ENCODE measurements at places on chromosomes 5 and 9.

DNA sequence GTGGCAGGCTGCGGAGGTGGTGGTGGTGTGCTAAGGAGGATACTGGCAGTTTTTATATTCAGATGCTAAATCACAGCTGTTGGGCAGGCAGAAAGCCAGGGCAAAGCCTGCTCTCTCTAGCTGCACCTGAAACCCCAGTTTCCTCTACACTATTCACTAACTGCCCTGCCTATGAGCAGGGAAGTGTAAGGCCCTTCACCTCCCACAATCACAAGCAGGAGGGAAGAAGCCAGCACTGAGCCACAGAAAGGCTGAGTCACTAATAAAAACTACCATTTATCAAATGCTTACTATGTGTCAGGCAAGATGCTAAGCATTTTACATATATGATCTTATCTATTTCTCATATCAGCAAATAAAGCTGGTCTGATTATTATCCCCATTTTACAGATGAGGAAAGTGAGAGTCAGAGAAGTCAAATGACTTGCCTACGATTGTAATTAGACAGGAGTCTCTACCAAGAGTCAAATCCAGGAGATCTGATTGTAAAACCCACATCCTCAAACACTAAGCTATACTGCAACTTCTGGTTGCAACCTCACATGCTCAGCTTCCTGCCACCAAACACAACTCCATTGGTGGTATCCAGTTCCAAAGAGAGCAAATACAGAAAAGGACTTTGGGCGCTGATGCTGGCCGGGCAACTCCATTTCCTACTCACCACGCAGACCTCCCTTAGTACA lies 17.7 kb upstream of the IL6ST start:
- DNase-seq: peak; percentile 26

DNA sequence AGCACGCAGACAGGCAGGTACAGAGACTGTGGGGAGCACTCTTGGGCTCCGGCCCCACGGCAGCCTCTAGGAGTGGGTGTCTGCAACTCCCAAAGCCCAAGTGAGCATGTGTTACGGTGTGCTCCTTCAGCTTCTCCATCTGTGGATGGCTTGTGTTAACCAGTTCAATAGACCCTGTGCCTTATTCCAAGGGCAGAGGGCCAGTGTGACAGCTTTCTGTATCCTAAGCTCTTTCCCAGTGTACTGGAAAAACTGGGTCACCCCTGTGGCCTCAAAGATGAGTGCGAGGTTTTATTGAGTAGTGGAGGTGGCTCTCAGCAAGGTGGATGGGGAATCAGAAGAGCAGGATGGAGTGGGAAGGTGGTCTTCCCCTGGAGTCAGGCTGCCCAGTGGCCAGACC lies 78.3 kb downstream of the ADAMTS16 start:
- no peak for DNase-seq

DNA sequence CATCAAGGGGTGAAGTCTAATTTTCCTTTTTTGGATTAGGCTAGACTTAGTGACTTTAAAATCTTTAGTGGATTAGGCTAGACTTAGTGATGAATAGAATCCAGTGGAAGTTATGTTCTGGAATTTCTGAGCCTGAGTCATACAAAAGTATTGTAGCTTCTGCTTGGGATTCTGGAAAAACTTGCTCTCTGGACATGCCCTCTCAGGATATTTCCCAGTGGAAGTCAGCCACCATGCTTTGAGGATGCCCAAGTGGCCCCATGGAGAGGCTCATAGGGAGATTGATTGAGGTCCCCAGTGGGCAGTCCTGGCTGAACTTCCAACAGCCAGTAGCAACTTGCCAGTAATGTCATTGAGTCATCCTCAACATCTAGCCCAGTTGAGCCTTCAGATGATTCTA lies 112.4 kb upstream of the PRLR start:
- DNase-seq: no peak

GRCh38 chr5:43051684-43052083 lies 11.6 kb upstream of the ANXA2R start:
- DNase-seq: no peak

- DNase-seq: no peak
Measured at GRCh38 chr5:175701797-175702196, 43.9 kb downstream of the HRH2 start.

- DNase-seq: no peak
Measured at GRCh38 chr9:24939109-24939850, 393.6 kb upstream of the IZUMO3 start.

DNA sequence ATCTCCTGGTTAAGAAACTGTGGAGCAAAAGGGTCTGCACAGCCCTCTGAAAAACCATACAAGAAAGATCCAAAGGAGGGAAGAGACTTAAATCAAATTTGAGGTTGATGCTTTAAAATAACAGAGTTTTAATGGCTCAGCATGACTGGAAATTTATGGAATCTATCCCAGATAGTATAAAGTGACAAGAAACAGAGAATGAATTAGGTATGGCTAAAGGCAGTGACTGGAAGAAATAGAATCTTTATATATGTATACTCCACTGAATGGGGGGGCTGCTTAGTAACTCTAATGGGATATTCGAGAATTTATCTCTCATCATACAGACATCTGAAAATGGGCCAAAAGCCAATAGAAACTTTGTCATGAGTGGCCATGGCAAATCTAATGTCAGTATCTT lies 17.6 kb upstream of the MOCS2 start:
- DNase-seq: no peak

DNA sequence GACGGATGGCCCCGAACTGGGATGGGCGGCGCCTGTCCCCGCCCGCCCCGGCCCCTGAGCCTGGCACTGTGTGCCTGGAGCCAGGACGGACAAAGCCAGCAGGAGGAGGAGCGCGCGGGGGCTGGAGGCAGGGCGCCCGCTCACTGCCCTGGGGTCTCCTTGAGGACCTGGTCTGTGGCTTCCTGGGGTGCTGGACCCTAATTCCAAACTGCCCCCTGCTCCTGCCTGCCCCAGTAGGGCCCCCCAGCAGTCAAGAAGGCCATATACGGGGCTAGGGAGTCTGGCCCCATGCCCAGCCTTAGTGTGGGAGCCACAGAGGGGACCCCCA lies 29.2 kb upstream of the RXRA start:
- DNase-seq: no peak

DNA sequence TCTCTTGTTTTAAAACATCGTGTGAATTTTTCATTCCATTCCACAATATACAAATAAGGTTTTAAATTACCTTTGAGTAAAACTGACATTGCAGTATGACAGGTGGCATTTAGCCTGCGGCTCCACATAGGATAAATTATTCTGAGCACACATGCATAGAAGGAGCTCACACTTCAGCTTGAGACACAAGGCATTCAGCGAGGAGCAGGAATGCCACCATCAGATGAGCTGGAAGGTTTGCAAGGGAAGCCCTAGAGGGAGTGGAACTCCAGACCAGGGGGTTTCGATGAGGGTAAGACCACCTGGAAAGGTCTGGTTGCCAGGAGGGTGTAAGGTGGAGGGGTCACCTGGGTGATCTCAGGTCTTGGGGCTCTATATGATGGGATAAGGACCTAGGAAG lies 259.0 kb upstream of the ADRA1B start:
- no peak for DNase-seq

DNA sequence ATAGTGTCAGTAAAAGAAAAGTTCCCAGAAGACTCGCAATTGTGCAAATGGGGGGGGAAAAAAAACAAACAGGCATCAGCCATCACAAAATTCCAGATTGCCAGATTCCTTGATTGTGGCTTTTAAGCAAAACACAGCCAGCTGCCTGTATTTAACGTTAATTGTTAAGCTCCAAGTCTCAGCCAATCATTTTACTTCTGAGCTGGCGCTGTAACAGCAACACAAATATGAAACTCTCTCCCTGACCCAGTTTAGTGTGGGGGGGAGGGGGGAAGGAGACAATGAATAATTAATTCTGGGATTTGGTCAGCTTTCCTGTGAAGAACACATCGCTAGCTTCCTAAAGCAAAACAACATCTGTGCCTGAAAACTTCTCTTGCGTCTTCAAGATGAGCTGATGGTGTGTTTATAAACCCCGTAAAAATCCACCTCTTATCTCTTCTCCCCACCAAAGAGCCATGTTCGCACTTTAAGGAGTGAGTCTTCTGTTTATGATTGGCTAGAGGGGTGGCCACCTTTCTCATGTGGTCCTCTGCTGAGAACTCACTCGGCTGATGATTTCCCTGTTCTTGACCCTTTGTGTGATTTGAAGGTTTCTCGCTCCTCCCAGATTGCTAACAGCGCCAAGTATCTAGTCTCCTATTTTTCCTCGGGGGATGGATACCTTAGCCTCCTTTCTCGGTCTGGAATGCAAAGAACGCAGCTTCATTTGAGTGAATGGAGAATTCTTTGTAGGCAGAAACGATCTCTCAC lies 160.2 kb upstream of the DAPK1 start:
- no peak for DNase-seq

DNA sequence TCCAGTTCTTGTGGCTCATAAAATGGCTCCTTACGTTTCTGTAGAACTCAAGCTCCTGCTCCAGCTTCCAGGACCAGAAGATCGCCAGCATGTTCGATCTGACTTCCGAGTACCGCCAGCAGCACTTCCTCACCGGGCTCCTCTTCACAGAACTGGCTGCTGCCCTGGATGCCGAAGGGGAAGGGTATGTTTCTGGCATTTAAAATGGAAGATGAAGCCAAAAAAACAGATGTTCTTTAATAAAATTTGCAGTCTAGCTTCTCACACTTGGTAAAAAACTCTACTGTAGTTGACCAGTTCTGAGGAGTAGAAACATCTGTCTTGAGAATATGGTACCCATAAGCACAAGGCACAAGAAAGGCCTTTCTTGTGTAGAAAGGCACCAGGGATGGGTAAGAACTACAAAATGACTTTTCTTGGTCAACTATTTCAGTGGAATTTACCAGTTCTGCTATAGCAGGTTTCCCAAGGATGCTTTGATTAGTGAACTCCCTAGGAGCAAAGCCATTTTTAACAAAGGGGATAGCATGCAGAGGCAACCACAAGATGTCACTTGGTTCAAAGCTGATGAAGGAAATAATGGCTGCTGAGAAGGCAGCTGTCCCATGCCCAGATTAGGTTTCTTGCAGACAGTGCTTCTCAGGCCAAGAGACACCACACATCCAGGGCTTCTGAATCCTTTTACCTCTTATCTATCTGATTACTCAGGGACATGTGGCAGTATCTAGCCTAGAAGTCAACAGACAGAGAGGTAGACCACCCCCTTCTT lies 192.4 kb downstream of the DOCK8 start:
- DNase-seq: no peak

GRCh38 chr5:142320851-142321560 lies 3.8 kb downstream of the SPRY4 start:
- DNase-seq: peak; percentile 14

- no peak for DNase-seq
Measured at GRCh38 chr9:116360989-116361388, 207.4 kb downstream of the PAPPA start.

GRCh38 chr5:119269061-119269944 lies 86.5 kb upstream of the TNFAIP8 start:
- peak; percentile 71 for DNase-seq

GRCh38 chr9:71920456-71921189 lies 9.2 kb downstream of the C9orf85 start:
- no peak for DNase-seq

DNA sequence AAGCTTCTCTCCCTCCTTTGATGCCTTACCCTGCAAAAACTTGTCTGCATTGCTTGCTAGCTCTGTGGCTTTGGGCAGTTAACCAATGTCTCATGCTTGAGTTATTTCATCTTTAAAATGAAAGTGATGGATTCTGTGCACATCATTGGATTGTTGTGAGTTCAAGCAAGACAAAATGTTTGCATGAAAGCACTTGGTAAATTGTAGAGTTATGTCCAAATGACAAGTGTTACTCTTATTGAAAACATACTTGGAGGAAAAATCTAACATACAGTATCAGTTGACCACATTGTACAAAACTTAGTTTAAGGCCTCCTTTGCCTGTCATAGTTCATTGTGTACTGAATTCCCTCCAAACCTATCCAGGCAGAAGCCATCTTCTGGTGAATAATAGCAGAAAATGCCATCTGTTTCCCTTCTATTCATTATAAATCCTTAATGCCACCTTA lies 30.0 kb downstream of the TGFBR1 start:
- DNase-seq: peak; percentile 54

DNA sequence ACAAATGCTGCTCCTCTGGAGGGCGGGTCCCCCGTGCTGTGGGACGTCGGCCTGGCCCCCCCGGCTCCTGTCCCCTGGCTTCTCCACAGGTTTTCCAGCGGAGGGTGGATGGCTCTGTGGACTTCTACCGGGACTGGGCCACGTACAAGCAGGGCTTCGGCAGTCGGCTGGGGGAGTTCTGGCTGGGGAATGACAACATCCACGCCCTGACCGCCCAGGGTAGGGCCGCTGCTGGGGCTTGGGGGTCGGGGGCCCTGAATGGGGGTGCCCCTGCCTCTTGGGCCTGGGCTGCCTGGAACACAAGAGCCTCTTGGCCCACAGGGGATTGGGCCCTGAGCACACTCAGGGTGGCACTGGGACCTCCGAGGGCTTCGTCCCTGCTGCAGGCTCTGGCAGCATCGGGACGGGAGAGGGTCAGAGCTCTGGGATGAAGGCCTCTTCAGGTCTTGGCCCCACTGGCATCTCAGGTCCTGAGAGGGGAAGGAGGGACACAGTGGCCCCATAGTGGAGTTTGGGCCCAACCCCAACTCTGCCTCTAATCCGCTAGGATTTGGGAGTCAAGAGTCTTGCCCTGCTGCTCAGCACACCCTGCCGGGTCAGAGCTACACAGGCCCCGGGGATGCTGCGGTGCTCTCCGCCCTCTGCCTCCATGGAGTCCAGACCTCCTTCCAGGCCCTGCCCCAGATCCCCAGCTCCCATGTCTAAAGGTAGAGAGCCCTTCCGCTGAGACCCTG lies 5.2 kb downstream of the FCN2 start:
- DNase-seq: no peak

DNA sequence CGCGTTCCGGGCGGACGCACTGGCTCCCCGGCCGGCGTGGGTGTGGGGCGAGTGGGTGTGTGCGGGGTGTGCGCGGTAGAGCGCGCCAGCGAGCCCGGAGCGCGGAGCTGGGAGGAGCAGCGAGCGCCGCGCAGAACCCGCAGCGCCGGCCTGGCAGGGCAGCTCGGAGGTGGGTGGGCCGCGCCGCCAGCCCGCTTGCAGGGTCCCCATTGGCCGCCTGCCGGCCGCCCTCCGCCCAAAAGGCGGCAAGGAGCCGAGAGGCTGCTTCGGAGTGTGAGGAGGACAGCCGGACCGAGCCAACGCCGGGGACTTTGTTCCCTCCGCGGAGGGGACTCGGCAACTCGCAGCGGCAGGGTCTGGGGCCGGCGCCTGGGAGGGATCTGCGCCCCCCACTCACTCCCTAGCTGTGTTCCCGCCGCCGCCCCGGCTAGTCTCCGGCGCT lies at the start of gene DAPK1:
Gene DAPK1, plus strand, starts transcription at position 264 of the 442 bp plus-strand sequence. CDS start 1,211 bp downstream, outside the sequence.
- peak; percentile 80 for DNase-seq

DNA sequence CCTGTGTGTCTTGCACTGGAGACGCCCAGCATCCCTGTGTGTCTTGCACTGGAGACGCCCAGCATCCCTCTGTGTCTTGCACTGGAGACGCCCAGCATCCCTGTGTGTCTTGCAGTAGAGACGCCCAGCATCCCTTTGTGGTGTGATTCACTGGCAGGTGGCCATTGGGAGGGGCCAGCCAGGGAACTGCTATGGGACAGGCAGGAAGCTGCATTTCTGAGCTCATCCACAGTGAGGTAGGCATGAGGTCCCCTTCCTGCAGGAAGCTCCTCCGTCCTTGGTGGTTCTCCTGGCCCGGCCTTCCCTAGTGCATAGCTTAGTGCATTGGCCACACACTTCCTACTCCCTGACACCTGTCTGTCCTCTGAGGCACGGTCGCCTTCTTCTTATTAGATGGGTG lies 43.5 kb downstream of the IRX1 start:
- DNase-seq: no peak
